ENCODE measurements at places on chromosomes 1 and 21.

- no peak for DNase-seq
Measured at GRCh38 chr1:168293356-168293755, 12.7 kb downstream of the TBX19 start.

GRCh38 chr1:36322786-36323635 lies 434 bp downstream of the EVA1B start:
- DNase-seq, result peak; percentile 75

DNA sequence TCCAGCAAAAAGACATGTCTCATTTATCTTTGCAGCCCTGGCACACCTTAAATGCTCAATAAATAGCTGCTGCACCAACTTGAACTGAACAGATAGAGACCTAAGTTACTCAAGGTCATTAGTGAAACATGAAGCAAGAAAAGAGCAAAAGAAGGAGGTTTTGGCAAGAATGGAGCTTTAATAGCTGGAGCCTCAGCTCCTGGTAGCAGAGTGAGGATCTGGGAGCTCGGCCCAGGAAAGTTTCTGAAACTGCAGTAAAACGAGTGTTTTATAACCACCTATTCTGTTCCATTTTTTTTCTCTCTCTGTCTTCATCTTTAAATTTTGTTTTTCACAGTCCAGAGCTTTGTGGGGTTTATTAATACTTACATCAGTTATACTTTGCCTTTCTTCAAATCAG lies 207.5 kb downstream of the SETD4 start:
- no peak for DNase-seq

GRCh38 chr1:92792340-92792782 lies 7.5 kb upstream of the EVI5 start:
- no peak for DNase-seq

GRCh38 chr1:29392036-29392435 lies 155.7 kb downstream of the PTPRU start:
- DNase-seq, result no peak

DNA sequence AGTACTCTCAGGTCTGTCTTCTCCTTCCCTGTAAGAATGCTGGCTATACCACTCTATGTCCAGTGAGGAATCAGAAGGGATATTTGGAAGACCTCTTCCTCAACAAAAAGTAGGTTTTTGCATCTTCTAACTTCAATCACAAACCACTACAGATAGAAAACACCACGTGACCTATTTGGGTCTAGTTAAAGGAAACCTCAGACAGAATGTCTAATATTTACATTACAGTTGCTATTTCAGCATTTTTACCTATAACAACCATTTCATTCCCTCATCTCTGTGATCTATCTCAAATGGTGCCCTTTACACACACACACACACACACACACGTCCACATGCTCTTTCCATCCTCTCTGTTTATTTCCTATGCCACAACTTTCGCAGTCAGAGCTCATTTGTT lies 7.9 kb upstream of the ADORA3 start:
- DNase-seq, result no peak

DNA sequence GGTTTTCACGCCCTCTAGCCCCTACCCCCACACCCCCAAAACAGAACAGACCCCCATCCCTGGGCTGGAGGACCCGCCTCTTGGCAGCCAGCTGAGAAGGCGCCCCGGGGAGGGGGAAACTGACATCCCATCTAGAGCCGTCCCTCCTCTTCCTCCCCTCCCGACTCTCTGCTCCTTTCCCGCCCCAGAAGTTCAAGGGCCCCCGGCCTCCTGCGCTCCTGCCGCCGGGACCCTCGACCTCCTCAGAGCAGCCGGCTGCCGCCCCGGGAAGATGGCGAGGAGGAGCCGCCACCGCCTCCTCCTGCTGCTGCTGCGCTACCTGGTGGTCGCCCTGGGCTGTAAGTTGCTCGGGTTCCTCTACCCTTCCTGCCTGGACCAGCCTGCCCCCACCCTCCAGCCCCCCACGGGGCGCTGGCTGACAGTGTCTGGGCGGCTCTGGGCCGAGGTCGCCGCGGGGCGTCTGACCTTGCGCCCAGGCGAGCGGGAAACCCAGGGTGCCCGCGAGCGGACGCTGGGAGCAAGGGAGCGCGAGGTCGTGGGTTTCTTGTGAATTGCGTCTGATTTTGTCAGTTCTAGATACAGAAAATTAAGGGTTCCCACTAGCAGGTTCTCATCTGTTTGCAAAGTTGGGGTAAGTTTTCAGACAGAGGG lies 618 bp downstream of the JAM2 start:
- DNase-seq, result peak; percentile 14

DNA sequence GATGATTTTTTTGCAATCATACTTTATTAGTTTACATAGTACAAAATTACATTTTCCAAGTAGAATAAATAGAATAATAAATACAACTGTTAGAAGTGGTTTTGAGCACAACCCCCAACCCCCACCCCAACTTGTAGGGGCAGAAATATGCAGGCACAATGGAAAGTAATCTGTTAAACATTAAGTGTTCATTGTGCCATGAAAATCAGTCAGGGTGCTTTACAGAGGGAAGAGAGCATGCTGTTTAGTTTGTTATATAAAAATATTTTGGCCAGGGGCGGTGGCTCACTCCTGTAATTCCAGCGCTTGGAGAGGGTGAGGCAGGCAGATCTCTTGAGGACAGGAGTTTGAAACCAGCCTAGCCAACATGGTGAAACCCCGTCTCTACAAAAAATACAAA lies 2.6 kb downstream of the OR10T2 start:
- DNase-seq, result no peak

GRCh38 chr1:71311376-71311775 lies 230.5 kb upstream of the ZRANB2 start:
- DNase-seq, result no peak

DNA sequence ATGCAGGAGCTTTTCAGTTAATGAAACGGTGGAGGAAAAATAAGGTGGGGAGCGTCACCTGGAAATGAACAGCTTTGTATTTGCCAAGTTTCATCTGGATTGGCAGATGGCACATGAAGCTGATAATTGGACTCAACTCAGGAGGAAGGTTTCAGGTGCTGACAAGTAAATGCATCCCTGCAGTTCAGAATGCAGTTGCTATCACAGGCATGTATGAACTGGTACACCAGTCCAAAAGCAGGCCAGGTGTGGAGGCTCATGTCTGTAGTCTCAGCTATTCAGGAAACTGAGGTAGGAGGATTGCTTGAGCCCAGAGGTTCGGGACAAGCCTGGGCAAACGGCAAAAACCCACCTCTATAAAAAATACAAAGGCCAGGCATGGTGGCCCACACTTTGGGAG lies 15.5 kb downstream of the DEGS1 start:
- no peak for DNase-seq

GRCh38 chr1:12336413-12336812 lies 106.6 kb downstream of the VPS13D start:
- DNase-seq, result no peak
